ENCODE measurements at places on chromosomes 7 and 10.
A peak's percentile ranks its signal among the peaks of the same experiment; 100 is the strongest.

DNA sequence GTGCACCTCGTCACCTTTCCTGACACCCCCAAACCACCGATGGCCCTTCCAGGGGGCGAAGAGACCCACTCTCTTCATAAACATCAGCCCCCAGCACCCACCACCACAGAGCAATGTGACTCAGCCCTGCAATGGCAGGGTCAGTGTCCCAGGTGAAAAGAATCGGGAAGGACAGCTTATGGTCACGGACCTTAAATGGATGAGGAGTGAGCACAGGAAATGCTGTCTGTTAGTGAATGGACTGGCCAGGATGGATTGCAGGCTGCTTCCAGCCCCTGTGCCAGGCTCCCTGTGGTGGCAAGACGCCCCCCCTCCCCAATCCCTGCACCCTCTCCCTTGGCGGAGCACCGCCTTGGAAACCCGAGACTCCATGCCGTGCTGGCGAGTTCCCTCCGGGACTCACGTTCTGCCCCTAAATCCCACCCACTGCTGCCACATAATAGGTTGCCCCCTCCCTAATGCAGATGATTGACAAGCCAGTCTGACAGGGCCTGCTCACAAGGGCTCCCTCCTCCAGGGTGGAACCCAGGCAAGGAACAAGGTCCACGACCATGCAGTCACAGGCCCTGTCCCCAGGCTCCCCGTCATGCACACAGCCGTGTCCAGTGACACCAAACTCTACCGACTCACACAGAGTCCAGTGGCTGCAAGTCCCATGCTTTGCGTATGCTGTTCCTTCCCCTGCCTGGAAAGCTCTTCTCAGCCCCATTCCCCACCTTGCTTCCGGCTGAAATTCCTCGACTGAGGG lies 7.3 kb downstream of the ASB13 start:
- ATAC-seq: no peak

DNA sequence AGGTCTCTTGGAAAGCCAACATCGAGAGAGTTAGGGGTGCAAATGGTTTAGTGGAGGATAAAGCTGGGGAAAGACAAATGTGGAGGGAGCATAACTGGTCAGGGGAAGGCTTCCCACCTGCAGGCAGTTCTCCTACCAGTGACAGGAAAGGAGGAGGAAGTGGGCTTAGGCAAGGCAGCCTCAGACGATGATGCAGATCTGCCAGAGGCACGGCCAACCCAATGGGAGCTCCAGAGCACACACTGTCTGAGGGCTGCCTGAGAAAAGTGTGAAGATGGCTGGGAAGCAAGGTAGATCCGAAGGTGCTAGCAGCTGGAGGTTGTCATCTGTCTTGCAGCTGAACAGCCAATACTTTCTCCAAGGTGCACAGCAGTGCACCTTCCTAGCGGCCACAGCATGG lies 178.8 kb downstream of the C7orf25 start:
- no peak for ATAC-seq

GRCh38 chr10:102119417-102120141 lies 589 bp downstream of the LDB1 start:
- peak; percentile 56 for ATAC-seq

GRCh38 chr7:115363916-115364315 lies 442.0 kb downstream of the MDFIC start:
- no peak for ATAC-seq

GRCh38 chr10:132368391-132368790 lies 28.6 kb upstream of the PWWP2B start:
- no peak for ATAC-seq

- ATAC-seq: no peak
Observed at GRCh38 chr7:25952261-25953057, 199.5 kb upstream of the NFE2L3 start.

GRCh38 chr10:42991442-42992098 lies 85.3 kb upstream of the RET start:
- ATAC-seq: no peak

- ATAC-seq: no peak
Observed at GRCh38 chr10:76975126-76975525, 662.5 kb downstream of the KCNMA1 start.

DNA sequence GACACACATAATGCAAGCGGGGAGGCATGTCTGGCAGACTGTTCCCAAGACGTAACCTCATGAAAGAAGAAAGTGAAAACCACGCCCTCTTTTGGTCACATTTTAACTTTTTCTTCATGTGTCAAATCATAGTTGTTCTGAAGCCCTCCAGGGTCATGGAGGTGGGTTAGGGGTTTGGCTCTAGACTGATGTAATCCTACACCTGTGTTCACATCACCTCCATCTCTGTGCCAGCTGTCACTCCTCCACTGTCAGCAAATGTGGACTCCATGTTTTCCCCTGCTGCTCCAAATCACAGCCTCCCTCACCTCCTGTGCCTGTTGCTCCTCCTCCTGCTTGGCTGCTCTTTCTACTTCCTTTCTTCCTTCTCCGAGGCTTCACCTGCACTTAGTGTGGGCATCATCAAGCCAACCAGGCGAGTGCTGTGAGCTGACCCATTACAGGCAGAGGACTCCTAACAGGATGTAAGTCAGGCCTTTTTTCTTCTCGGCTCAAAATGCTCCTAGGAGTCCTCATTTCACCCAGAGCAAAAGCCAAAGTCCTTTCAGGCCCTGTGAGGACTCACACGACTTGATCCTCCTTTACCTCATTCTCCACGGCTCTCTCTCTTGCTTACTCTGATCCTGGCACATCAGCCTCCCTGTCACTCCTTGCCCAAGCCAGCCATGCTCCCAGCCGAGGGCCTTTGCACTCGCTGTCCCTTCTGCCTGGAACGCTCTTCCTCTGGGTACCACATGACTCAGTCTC lies 66.4 kb upstream of the IFRD1 start:
- no peak for ATAC-seq

- ATAC-seq: no peak
Observed at GRCh38 chr7:27203964-27204594, 4.2 kb upstream of the HOXA13 start.

DNA sequence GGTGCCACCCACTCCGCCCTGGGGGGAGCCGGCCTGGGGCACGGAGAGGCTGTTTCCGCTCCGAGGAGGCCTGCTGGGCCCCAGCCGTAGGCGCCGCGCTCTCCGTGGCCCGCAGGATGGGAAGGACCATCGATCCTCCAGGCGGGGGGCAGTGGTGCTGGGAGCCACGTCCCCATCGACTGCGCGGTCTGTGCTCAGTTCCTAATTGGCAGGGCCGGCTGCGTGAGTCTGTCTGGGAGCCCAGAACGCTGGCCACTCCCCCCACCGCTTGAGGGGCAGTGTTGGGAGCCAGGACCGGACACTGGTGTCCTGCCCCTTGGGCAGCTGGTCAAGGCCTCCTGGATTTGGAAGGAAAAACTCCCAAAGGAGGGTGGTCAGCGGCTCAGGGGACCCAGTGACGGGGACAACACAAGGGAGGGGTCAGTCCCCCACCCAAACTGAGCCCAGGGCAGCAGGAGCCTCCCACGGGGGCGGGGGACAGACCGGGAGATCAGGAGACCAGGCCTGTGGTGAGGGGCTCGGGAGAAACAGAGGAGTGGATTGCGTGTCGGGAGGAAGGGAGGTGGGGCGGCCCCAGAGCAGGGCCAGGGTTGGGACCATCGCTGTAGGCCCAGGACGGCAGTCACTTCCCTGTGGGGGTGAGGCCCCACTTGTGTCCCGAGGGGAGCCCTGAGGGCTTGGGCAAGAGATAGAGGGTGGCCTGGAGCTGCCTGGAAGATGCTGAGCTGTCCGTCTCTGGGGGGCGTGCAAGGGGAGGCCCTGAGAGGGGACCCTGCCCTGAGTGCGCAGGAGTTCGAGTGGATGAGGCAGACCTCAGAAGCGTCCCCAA lies 89.0 kb downstream of the UNCX start:
- no peak for ATAC-seq

Data from stimulated activated memory B cell treated with anti-CD40 and anti-IgM and Interleukin-4, amounts not matched to agents 10 μg/mL and 1 μg/mL and 100 μg/mL, for 72 hours (primary cell).